Stimulated activated naive CD8-positive, alpha-beta T cell treated with anti-CD3 and anti-CD28 coated beads, Interleukin-15, amount 100 ng/mL, for 72 hours (primary cell): ENCODE measurements at places on chromosomes 4 and X.
A peak's percentile ranks its signal among the peaks of the same experiment; 100 is the strongest.

GRCh38 chr4:93403571-93403970 lies 425.0 kb upstream of the ATOH1 start:
- no peak for DNase-seq

- DNase-seq: no peak
Observed at GRCh38 chr4:98469771-98470170, 188.6 kb downstream of the TSPAN5 start.

DNA sequence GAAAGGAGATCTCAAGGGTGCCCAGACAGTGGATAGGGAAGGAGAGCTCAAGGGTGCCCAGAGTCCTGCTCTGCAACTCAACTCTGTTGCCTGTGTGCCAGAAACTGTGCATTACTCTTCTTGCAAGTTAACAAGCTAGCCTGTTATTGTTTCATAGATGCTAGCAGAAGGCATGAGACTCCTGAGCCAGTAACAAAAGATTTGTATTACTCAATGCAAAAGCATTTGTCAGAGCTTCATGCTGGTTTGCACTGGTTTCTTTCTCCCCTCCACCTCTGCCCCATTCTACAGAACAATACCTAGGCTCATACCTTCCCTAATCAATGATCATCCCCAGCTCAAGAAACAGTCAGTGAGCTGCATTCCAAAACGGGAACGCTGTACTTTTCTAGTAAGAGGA lies 124.5 kb upstream of the NEIL3 start:
- no peak for DNase-seq

DNA sequence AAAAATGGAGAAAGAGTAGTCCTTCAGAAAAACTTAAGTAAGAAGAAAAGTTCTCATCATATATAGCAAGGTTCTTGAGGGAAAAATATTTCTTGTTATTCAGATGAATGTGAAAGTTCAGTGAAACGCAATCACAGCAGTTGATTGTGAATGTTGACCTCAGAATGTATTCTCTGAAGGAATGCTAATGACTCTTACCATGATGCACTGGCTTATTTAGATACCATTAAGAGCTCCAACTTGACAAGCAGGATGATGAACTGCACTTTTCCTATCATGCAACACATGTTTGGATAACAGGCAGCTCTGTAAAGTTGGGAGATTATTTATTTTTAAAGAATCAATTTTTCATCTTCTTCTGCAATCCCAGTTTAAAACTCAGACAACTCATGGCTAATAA lies 115.5 kb upstream of the MYOZ2 start:
- no peak for DNase-seq

GRCh38 chr4:38752941-38753806 lies 29.6 kb downstream of the TLR10 start:
- DNase-seq: no peak

DNA sequence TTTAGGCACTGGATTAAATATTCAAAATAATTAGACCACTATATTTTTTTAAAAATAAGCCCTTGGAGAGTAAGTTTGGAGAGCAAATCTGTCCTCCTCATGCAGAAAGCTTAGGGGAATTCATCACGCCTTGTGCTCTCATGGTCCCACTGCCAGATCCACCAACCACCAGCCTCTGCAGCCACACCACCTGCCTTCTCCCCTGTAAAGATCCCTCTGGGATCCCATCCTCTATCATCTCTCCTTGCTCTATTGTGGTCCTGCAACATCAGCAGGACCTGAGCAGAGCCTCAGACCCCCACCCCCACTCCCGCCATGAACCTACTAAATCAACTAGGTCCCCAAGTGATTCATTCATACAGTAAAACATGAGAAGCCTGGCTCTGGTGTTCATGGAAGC lies 482.6 kb upstream of the GALNT7 start:
- no peak for DNase-seq

GRCh38 chr4:119110121-119110520 lies 25.5 kb upstream of the MYOZ2 start:
- no peak for DNase-seq

DNA sequence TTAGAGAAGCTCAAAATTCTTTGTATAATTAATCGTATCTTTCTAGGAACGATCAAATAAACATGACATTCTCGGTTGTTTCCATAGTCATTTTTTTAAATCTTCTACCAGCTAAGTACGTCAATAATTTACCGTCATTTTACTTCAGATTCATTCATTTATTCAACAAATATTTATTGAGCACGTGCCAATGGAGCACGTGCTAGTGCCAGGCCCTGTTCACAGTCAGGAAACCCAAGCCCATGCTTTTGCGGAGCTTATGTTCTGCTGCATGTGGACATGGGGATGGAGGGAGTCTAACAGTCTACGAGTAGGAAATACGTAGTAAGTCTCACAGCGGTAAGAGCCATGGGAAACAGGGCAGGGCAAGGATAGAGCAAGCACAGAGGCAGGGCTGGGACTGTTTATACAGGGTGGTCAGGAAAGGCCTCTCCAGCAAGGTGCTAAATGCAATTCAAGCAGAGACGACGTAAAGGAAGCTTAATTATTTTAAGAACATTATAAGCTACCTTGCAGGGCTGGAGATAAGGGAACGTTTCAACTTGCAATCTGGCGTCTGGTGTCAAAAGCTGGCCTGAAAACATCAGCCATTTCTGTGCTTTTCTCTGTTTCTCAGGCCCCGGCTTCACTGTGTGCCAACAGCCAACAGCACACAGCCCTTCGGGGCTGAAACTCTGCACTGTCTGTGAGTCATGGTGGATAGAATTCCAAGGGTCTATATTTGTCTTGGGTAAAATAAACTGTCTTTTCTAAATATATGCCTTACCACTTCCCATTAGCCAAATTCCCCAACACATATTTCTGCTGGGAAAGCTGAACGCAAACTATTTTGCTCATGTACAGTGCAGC lies 517.1 kb upstream of the ZFP42 start:
- DNase-seq: no peak

- DNase-seq: no peak
Observed at GRCh38 chr4:181150191-181150590, 1093.0 kb upstream of the TENM3 start.

DNA sequence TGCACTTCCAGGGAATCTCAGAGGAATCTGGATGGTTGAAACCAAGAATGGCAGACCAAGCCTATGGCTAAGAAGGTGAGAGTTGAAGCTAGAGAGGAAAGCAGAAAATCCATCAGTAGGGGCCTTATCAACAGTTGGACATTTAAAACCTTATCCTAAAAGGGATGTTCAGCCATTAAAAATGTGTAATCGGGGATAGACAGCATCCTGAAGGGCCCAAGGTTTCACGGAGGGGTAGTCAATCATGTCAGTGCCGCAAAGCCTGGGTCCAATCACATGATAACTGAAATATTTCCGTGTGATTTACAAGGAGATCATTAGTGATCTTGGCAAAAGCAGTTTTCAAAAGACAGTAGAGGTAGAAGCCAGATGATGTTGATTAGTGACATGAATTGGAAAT lies 61.9 kb upstream of the ELOVL6 start:
- DNase-seq: no peak

DNA sequence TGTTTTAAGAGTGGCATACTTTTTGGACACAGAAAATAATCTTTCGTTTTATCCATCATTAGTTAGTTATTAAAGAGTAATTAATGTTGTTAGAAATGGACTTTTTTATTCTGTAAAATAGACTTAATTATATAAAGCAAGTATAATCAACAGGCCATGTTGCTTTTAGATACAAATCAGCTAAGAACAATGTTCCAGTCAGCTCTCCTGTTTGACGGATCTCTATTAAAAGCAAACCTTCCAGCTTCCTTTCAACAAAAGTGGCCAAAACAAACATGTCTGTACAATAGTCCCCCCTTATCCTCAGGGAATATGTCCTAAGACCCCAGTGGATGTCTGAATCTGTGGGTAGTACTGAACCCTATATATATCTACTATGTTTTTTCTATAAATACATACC lies 4.9 kb upstream of the SLC10A4 start:
- no peak for DNase-seq

DNA sequence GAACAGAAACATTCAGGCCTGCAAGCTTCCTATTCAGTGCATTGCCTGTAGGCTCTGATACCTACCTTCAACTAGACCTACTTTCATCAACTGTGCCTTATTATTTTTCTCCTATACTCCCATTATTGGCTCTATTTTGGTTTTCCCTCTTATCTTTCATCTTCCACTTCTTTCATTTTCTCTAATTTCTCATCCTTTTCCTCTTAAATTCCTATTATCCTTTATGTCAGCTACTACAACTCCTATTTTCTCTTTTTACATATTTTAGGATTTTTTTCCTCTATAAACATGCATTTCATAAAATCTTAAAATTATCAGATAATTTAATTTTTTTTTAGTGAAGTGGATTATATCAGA lies 61.6 kb upstream of the PRDM8 start:
- no peak for DNase-seq

- no peak for DNase-seq
Observed at GRCh38 chr4:57764856-57765255, 654.7 kb upstream of the IGFBP7 start.

- no peak for DNase-seq
Observed at GRCh38 chr4:153464068-153464467, 2.1 kb upstream of the TMEM131L start.

DNA sequence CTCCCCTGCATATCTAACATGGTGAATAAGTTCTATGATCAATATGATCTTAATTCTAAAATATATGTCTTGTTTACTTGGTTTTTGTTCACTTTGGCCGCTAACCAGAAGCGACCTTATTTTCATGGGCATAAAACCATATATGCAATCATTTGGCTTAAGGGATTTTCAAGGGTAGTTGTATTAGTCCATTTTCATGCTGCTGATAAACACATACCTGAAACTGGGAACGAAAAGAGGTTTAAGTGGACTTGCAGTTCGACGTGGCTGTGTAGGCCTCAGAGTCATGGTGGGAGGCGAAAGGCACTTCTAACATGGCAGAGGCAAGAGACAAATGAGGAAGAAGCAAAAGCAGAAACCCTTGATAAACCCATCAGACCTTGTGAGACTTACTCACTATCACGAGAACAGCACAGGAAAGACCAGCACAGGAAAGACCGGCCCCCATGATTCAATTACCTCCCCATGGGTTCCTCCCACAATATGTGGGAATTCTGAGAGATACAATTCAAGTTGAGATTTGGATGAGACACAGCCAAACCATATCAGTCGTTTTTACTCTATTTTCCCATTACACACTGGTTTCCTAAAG lies 114.3 kb upstream of the CPEB2 start:
- DNase-seq: no peak

GRCh38 chr4:56229947-56230346 lies 157.3 kb downstream of the AASDH start:
- no peak for DNase-seq

GRCh38 chr4:157220371-157220881 lies at the start of gene GRIA2:
GRIA2 (plus strand) TSS chr4:157220728; CDS start chr4:157221043, 315 bp downstream.
- peak; percentile 17 for DNase-seq

DNA sequence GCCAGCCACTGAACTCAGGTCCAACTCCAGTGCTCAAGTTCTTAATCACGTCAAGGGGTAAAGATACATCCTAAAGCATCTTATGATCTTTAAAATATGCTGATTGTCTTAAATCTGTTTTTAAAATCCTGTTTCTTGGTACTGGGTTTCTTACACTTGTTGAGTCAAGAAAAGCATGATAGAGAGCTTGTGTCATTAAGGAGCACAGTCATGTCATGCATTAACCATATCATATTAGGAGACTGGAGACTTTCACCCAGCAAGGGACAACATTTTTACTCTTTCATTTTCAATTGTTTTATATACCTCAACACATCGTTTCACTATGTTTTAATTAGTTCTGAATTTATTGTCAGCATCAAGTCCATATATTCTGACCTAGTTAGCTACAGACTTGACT lies 41.5 kb downstream of the BCLAF3 start:
- no peak for DNase-seq

- no peak for DNase-seq
Observed at GRCh38 chrX:1610166-1610565, 4.7 kb upstream of the ASMT start.

DNA sequence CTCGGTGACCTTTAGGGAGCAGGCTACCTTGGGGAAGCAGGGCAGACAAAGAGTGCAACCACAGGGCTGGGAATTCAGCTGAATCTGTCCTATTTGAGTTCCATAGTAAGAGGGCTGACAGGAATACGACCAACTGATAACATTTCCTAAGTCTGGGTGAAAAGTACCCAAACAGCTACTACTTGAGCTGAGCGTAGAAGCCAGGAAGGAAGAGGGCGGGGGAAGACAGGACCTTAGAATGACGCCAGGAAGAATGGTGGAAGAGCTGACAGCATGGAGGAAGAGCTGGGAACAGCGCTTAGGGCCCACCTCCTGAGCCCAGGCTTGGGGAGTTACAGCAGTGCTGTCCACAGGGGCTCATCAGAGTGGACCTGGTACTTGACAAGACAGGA lies 14.4 kb downstream of the MECP2 start:
- DNase-seq: no peak

DNA sequence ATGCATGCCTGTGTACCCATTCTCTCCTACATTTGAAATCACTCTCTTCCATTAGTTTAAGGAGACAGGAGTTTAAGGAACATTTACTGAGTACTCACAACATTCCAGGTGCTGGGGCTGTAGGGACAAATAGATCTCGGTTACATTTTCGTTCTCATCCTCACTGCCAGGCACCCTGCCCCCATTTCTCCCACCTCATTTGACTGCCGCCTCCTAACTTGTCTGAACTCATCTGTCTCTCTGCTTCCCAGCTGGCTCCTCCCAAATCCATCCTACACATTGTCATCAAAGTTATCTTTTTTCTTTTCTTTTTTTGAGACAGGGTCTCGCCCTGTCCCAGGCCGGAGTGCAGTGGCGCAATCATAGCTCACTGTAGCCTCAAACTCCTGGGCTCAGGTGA lies 19.8 kb upstream of the MPC1L start:
- DNase-seq: no peak

DNA sequence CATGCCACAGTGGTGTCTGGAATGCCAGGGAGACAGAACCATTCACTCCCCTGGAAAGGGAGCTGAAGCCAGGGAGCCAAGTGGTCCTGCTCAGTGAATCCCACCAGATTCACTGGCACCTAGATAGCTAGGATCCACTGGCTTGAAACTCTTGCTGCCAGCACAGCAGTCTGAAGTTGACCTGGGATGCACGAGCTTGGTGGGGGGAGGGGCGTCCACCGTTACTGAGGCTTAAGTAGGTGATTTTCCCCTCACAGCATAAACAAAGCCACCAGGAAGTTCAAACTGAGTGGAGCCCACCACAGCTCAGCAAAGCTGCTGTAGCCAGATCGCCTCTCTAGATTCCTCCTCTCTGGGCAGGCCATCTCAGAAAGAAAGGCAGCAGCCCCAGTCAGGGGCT lies 413.3 kb downstream of the PRDM5 start:
- DNase-seq: no peak

- DNase-seq: no peak
Observed at GRCh38 chr4:143294710-143295275, 41.9 kb upstream of the GAB1 start.

- no peak for DNase-seq
Observed at GRCh38 chr4:74206088-74206825, 48.3 kb downstream of the MTHFD2L start.

GRCh38 chrX:47311932-47312774 lies 58.2 kb upstream of the ZNF157 start:
- DNase-seq: peak; percentile 8

GRCh38 chrX:906586-906985 lies 276.0 kb downstream of the SHOX start:
- no peak for DNase-seq
